Stimulated activated CD8-positive, alpha-beta memory T cell treated with anti-CD3 and anti-CD28 coated beads, Interleukin-15, amount 100 ng/mL, for 4 hours (primary cell): ENCODE measurements at places on chromosomes 6 and 20.
A peak's percentile ranks its signal among the peaks of the same experiment; 100 is the strongest.

DNA sequence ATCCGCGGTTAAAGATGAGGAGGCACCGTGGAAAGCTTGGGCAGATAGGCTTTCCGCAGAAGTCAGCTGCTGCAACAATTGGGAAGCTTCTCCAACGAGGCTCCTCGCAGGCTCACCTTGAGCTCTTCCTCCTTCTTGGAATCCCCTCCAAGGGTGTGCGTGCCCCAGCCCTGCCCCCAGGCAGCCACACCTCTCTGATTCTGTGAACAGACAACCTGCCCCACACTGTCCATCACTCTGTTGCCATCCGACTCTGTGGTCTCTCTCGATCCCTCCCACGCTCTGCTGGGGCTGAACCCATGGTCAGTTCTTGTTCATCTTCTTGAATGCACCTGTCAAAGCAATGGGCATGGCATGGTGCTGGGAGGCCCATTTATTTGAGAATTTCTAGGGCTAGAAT lies 31.5 kb downstream of the PACSIN1 start:
- DNase-seq = no peak

DNA sequence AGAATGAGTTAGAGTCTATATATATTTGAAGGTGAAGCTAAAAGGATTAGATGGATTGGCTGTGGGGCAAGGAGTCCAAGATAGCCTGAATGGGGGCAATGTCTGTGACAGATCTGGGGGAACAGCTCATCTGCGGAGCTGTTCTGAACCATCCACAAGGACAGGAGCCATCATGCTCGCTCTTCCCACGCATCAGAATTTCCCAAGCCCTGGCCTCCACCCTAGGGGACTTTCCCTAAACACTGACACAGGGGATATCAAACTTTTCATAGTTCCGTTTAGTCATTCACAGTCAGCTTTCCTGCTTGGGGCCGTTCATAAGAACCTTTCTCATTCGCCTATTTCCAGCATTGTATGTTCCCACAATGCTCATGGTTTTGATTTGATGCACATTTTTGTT lies 37.6 kb upstream of the CCN6 start:
- no peak for DNase-seq

GRCh38 chr20:23111944-23112342 lies 25.8 kb upstream of the CD93 start:
- DNase-seq = no peak

DNA sequence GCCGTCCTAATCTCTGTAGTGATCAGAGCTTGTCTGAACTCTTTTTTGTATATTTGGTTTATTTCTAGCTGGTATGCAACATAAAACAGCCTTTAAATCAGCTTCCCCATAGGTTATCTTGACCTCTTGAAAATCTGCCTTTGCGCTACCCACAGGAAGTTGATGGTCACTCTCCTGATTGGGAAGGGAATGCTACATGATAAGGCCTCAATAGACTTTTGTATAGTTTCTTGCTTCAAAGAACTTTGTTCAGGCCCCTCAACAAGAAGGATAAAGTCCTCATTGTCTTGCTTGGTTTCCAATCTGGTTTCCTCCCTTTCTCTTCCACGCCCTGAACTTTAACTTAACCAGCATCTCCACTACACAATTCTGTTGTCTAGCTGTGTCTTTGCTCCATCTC lies 95.4 kb upstream of the TENT5A start:
- no peak for DNase-seq

DNA sequence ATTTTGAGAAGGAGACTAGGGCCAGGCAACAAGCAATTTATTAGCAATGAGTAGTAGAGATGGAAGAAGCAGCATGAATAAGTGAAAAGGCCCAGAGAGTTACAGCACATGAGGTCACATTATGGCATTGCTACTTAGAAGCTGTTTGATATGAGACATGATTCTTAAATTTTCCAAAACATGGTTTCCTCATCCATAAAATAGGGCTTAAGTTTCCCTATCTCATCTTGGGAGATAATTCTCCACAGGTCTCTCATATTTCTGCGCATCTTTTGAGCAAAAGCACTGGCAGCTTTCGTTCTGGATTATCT lies 656.1 kb downstream of the EPHA7 start:
- DNase-seq = no peak

GRCh38 chr6:148528292-148528691 lies 185.7 kb downstream of the SASH1 start:
- DNase-seq = no peak

GRCh38 chr20:61936701-61937131 lies 129.0 kb downstream of the TAF4 start:
- DNase-seq = no peak

- no peak for DNase-seq
Observed at GRCh38 chr6:29553268-29554057, 6.1 kb downstream of the UBD start.

GRCh38 chr20:32526125-32526524 lies 59.0 kb downstream of the NOL4L start:
- DNase-seq = no peak

DNA sequence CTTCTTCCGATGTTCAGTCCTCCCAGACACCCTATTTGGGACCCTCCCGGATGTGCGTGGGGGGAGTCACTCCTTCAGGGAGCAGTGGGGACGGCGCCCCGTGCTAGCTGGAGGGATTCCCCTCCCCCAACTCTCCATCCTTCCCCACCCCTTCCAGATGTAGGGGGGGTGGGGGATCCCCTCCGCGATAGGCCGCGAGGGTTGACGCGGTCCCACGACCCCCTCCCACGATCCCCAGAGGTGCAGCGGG lies 548 bp downstream of the GNL1 start:
- DNase-seq = no peak

GRCh38 chr6:69722683-69723082 lies 74.1 kb downstream of the LMBRD1 start:
- no peak for DNase-seq

- DNase-seq = no peak
Observed at GRCh38 chr6:49606721-49607390, 29.8 kb downstream of the RHAG start.

GRCh38 chr6:11277275-11278206 lies 45.1 kb upstream of the NEDD9 start:
- DNase-seq = no peak

GRCh38 chr6:111769365-111770152 lies 103.7 kb downstream of the FYN start:
- DNase-seq = no peak

GRCh38 chr20:52103913-52104545 lies 87.5 kb downstream of the ZFP64 start:
- DNase-seq = no peak

DNA sequence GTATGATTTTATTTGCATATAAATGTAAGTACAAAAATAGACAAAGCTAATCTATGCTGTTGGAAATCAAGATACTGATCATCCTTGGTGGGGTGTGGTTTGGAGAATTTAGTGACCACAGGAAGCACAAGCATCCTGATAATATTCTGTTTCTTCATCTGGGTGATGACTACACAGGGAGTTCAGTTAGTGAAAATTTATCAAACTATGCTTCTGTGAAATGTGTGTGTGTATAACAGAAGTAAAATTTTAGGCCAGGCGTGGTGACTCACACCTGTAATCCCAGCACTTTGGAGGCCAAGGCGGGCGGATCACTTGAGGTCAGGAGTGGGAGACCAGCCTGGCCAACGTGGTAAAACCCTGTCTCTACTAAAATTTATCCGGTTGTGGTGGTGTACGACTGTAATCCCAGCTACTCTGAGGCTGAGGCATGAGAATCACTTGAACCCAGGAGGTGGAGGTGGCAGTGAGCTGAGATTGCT lies 20.6 kb downstream of the ENPP3 start:
- no peak for DNase-seq

- DNase-seq = no peak
Observed at GRCh38 chr6:155770856-155771255, 315.2 kb upstream of the NOX3 start.

DNA sequence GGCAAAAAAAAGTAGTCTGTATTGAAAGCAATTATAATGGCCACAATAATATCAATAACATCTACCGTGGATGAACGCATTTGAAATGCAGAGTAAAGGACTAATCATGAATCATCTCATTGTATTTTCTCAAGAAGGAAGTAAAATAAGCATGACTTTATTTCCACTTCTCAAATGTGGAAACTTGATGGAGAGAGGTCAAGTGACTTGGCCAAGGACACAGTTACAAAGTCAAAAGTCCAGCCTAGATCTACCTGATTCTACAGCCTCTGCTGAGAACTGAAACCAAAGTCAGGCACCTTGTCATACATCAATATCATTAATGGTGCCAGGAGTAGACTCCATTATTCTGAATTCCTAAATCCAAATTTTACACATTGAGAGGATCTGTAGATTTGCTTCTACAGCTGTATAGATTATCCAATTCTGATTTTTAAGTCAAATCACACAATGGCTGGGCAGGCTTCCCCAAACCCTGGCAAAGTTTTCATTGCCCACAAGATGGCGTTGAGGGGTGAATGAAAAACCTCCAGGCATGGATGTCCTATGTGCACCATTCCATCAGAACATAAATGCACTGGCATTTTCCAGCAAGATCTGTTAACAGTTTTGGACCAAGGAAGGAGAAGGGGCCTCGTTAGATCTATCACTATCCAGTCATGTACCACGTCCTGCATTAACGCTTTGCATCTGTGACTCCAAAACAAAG lies 423.1 kb downstream of the MAFB start:
- DNase-seq = no peak

DNA sequence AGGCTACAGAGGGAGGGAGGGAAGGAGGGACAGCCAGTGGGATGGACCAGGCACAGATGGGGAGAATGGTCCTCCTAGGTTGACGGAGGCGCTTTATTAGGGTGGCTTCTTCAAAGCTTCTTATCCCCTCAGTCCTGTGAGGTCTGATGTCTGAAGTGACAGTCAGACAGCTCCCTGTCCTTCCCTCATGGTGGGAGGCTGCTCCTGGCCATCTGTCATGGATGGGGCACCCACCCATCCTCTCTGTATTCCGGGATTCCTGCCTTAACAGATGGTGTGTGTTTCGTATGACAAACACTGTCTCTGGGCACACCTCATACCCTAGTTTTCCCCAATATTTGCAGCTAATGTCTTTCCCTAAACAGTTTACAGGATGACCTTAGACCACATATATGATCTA lies 7.9 kb downstream of the RIN2 start:
- no peak for DNase-seq

DNA sequence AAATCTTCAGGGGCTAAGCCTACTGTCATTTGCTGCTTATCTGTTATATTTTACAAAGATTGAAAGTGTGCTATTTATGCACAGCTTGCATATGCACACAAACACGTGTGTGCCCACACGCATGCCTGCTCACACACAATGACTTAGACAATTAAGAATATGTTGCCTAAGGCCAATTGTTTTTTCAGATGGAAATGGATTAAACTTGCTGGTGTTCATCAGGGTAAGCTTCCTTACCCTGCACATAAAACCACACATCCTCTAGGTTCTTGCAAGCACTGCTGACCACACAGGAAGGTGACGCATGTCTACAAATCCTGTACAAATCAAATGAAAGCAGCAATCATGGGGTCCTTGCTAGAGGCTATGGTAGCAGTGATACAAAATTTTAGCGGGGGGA lies 58.4 kb downstream of the GJA10 start:
- DNase-seq = peak; percentile 24

- DNase-seq = no peak
Observed at GRCh38 chr20:38585404-38586180, 4.6 kb downstream of the ADIG start.

- DNase-seq = no peak
Observed at GRCh38 chr6:52243282-52243893, 912 bp downstream of the IL17F start.
